HT-29 (cell line): ENCODE measurements at places on chromosomes 6 and 20.
A peak's percentile ranks its signal among the peaks of the same experiment; 100 is the strongest.

DNA sequence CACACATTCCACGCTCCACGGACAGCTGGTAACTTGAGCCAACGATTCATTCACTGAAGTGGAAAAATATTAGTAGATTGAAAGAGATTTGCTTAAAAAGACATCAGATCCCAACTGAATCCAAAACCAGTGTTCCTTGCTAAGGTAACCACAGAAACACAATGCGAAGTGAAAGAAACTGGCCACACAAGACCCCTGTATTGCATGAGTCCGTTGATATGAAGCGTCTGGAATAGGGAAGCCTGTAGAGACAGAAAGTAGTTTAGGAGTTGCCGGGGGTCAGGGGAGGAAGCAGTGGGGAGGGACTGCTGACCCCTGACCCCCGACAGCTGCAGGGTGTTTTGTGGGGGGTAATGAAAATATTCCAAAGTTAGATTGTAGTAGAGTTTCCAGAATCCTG is 10.0 kb downstream of the PCK1 start:
- DNase-seq, result no peak

DNA sequence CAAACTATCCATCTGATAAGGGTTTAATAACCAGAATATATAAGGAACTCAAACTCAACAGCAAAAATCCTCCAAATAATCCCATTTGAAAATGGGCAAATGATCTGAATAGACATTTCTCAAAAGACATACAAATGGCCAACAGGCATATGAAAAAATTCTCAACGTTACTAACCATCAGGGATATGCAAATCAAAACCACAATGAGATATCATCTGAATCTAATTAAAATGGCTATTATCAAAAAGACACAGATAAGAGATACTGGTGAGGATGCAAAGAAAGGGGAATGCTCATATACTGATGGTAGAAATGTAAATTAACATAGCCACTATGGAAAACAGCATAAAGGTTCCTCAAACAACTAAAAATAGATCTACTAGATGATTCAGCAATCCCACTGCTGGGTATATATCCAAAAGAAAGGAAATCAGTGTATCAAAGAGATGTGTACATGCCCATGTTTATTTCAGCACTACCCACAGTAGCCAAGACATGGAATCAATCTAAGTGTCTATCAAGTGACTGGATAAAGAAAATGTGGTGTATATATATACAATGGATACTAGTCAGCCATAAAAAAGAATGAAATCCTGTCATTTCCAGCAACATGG is 6.1 kb upstream of the BRD2 start:
- no peak for DNase-seq

DNA sequence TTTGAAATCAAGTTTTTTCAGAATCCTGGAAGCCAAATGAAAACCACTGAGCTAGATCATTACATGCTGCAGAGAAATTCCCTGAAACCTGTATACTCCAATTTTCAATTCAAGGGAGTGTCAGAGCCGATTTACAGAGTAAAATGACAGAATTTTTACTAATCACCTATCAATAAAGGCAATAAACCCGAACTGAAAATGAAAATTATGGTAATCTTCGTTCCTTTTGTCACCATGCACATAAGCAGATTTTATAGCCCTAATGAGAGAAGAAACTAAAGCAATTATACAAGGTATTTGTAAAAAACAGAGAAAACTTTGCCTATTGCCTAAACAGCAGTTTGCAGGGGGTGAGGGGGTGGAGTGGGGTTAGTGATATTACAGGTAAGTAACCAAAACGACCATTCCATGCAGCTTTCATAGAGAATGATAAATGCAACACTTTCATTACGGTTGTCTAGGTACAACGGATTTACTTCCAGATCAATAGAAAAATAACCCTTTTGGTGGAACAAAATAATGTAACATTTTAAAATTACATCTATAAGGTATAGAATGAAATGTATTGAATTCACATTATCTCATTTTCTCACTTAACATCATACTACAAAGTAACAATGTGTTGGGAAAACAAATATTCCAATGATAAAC is 115.2 kb upstream of the BEND6 start:
- DNase-seq, result no peak

GRCh38 chr6:121285041-121285440 is 49.2 kb downstream of the TBC1D32 start:
- no peak for DNase-seq

DNA sequence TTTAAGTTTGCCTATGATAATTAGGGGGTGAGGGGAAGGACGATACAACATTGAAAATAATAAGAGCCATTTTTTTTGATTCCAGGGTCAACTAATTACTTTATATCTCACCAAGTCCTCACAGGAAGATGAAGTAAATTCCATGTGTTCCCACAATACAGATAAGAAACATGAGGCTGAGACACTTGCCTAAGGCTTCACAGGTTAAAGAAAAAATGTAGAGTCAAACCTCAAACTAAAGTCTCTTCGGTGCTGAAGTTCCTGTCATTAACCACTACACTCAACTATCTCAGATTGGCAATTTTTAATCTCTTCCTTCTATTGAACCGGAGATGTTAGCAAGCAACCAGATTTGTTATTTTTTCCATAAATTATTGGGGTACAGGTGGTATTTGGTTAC is 33.0 kb downstream of the MRAP2 start:
- no peak for DNase-seq

- no peak for DNase-seq
Measured at GRCh38 chr20:24730750-24731149, 218.3 kb upstream of the CST7 start.

DNA sequence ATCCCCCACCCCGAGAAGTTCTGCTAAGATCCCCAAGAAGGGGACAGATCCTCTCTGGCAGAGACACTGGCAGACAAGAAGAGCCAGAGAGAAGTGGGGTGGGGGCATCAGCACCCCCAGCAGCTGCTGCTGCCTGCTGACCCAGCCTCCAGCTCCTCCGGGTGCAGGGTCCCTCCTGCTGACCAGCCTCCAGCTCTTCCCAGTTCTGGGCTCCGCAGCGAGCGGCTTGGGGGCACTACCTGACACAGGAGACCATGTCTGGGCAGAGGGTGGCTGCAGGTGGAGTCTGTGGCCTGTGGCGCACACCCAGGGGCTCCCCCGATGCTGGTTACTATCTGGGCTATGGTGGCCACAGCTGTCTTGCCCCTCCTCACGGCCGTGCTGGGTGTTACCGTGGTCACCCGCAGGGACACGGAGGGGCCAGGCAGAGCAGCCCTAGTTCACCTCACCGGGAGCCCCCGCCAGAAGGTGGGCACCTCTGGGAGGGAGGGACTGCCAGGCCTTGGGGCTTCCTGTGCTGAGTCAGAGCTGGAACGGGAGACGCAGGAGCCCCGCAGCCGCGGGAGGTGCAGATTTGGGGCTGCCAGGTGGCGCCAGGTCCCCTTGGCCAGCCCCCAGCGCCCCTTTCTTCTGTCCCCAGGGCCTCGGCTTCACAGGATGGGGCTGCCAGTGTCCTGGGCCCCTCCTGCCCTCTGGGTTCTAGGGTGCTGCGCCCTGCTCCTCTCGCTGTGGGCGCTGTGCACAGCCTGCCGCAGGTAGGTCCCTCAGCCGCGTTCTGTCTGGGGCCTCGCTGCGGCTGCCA is 630 bp downstream of the LIME1 start:
- DNase-seq, result peak; percentile 77

GRCh38 chr20:4811661-4812181 is 90.0 kb downstream of the PRND start:
- DNase-seq, result no peak

DNA sequence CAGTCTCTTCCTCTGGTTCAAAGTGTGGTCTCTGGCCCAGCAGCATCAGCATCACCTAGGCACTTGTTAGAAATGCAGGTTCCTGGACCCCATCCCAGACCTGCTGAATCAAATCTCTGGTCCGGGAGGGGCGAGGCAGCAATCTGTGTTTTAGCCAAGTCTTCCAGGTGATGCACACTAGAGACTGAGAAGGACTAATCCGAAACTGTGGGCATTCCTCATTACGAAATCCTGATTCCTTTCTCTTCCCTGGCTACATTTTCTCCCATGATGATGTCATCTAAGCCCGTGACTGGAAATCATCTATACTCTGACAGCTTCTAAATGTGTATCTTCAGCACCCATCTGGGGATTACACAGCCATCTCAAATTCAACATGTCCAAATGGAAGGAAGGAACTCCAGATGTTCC is 39.7 kb upstream of the PRND start:
- no peak for DNase-seq

GRCh38 chr6:87941556-87942358 is 105.9 kb upstream of the SPACA1 start:
- DNase-seq, result no peak

DNA sequence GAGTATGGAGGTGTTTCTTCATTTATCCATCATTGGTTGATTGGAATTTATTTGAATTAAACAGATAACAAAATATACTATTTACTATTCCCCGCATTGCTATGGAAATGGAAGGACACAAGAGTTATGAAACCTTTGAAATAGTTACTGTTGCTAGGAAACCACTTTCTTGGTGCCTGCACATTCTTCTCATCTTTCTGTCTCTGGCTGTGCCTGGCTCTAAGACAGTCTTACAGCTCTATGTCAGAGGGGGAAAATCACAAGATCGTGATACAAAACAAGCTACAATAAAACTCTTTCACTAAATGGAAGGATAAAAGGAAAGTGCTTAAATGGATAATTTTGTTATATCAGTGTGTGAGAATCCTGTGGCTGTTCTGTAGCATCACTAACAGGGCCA is 453.0 kb downstream of the LMBRD1 start:
- DNase-seq, result no peak

GRCh38 chr6:53495506-53496499 is 49.1 kb downstream of the GCLC start:
- DNase-seq, result no peak

GRCh38 chr20:35200267-35200666 is 26.2 kb upstream of the MMP24 start:
- DNase-seq, result no peak

DNA sequence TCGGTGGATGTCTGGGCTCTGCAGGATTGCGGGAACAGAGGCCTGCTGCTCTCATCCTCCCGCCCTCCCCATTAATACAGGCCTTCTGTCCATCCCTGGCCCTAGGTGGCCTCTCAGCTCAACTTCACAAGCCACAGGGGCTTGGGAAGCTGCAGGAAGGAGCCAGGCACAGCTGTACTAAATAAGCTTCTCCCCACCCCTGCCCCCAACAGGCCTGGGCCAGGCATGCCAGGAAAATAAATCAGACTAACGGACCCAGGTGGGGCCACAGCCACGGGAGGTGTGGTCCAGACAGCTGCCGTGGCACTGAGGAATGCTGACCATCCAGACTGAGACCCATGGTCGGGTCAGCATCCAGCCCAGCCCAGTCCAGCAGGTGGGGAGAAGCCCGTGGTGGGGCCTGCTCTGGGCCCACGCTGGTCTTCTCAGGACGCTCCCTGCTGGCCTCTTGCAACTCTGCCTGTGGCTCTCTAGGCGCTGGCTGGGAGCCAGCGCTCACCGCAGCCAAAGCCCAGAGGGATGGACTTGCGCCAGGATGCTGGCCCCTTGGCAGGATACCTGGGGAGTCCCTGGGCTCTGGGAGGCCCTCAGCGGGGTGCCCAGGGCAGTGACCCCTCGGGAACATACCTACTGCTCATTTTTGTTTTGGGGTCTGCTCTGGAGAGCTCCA is 8.6 kb upstream of the YTHDF1 start:
- peak; percentile 93 for DNase-seq

- DNase-seq, result no peak
Measured at GRCh38 chr6:159866286-159867247, 24.2 kb upstream of the MAS1 start.

DNA sequence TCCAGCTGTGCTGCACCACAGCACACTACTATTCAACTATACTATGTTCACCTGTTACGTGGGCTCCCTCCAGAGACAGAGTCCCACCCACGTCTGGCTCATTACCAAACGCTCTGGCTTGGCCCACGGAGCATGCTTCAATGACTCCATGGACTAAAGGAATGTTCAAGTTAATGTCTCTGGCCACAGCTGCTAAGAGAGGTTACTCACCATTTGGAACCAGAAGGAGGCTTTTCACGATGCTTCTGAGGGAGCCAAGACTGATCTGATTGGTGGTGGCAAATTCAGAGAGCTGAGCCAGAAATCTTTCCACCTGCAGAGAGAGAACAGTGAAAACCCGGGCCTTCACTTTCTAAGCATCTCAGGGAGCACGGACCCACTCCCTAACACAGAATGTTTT is 15.6 kb downstream of the COMMD7 start:
- no peak for DNase-seq

DNA sequence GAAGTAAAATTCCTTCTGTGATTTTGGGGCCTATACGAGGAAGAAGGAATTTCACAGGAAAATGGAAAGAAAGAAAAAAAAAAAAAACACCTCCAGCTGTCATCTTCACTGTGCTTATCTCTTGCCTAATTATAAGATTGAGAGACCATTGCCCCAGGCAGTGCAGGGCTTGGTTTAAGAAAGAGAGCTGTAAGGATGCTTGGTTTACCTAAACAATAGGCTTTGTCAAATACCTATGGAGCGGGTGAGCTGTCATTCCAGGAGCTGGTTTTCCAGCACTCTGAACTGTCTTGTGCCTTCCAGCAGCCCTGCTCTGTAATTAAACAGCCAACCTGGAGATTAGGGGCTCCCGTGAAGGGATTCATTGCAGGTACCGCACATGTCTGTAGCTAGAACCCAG is 137.8 kb downstream of the EDN3 start:
- no peak for DNase-seq

- DNase-seq, result no peak
Measured at GRCh38 chr20:16397086-16397485, 176.2 kb downstream of the KIF16B start.

DNA sequence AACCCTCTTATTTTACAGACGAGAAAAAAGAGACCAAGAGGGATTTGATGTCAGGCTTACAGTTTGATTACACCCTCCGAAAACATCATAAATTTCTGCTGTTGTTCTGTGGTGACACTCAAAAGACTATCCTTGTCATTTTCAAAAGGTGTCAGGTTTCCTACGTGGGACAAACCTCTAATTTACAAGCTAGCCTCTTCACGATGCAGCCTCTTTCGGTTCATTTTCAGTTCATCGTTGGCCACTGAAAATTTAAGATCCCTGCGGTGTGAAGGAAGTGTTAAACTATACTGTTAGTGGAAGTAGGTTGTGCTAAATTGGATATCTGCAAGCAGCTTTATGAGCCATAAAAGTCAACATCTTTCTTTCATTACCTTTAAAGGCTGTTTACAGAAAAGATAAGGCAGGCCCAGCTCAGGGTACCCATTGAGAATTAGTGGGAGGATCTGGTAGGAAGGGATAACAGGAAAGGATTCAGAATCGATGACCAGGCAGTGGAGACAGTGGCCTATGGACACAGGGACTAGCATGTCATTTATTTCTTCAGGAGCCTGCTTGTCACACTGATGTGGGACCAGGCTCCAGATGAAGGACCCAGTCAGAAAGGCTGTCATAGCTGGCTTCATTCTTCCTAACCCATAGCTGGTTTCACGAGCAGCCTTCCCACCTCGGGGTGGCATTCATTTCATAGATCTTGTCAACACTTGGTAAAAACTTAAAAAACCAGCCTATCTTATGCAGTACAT is 329.1 kb upstream of the SOX4 start:
- DNase-seq, result peak; percentile 61
